ENCODE measurements at places on chromosomes 7 and 10. TPM values are rescaled to one million over a fixed set of nuclear protein-coding genes. Genes with fewer than 3 reads are reported as not detected.
A peak's percentile ranks its signal among the peaks of the same experiment; 100 is the strongest.

LRWD1 gene
- 54.8 TPM for total RNA-seq

CEP55 gene
- total RNA-seq = 6.0 TPM

NACAD gene
- total RNA-seq = 0.14 TPM

WDFY4 gene
- 0.53 TPM for total RNA-seq

HACD1 gene
- 0.76 TPM for total RNA-seq

FAM13C gene
- total RNA-seq = not detected

TMEM176A gene
- 0.24 TPM for total RNA-seq

PLEKHS1 gene
- not detected for total RNA-seq

NME8 gene
- total RNA-seq = not detected

SSBP1 gene
- 326 TPM for total RNA-seq

GRCh38 chr10:16586358-16587138, 64.9 kb upstream of the C1QL3 start:
- DNase-seq = no peak

DNA sequence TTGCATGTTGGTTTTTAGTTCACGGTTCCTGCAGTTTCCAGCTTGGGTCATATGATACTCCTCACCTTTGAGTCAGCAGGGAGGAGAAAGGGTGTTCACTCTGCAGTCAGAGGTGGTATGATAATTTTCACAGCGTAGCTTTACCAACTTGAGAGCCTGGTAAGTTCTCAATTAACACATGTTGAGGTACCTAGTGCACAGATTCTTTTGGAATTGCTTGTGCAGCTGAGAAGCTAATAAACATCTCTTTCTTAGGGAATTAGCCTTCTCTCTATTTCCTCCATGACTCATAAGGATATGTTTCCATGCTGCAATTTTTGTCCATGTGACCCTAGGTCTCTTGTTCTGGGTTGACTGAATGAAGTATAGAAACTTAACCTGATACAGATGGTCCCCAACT, 166.6 kb downstream of the KIF20B start:
- DNase-seq = no peak

- DNase-seq = no peak
These were observed 21.7 kb downstream of the IMPDH1 start for GRCh38 chr7:128388145-128388485.

DNA sequence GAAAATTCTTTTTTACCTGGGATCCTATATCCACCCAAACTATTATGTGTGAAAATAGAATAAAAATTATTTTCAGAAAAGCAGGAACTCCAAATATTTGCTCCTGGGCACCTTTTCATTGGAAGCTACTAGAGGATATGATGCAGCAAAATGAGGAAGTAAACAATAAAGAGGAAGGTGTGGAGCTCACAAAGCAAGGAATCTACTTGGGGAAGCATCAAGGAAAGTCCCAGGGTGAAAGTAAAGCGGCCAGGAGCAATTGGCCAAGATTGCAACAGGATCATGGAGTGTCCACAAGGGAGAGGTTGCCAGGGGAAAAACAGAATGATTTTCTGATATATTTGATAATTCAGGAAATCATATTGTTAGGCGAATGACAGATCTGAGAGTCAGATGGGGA, 80.8 kb downstream of the CARD11 start:
- no peak for DNase-seq

DNA sequence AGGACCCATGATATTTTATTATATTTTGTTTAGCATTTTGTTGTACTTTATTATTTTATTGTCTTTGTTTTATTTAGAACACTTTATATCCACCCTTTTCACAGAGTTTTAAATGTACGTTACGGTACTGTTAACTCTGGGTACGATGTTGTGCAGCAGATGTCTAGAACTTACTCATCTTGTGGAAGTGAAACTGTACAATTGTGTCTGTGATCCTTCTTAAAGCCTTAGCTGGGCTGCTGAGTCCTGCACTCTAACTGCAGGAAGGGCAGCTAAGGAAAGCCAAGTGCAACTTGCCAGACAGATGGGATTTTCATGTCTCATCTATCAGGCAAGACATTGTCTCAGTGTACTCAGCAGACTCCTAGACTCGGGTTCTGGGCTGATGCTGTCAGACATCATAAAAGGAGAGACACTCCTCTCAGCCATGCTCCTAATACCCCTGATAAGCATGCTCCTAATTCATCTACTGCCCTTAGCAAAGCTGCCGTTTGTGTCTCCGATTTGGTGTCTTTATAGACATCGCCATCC, 14.6 kb upstream of the INSYN2A start:
- DNase-seq = no peak

DNA sequence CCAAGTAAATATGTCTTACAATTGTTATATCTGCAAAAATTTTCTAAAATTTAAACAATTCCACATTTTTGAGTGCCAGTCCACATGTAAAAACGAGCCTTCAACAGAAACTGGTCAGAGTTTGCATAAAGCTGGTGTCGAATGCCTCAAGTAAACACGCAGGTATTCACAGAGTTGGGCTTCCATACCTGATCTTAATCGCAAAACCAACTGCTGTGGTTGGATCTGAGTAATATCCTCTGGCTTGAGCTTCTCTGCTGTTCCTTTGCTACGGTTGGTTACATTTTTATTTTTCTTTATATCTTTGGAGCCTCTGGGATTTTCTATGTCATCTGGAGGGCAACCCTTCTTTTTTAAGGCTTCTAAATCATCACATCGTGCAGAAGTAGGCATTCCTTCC, 28.4 kb downstream of the ITGB1 start:
- DNase-seq = no peak

DNA sequence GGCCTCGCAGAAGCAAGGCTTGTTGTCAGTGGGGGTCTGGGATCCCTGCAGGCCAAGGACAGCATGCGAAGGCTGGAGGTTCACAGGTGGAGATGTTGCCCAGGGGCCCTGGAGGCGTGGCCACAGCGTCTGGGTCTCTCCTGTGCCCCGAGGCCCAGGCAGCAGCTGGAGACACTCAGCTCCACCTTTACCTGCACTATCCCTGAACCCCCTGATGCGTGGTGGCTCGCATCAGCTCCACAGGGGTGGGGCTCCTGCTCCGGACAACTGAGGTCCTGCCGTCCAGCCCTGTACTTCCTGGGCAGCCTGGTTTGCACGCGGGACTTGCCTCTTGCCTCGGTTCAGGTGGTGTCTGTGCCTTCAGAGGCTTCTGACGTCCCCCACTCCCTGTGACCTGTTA, 54.6 kb upstream of the ZNF32 start:
- no peak for DNase-seq

DNA sequence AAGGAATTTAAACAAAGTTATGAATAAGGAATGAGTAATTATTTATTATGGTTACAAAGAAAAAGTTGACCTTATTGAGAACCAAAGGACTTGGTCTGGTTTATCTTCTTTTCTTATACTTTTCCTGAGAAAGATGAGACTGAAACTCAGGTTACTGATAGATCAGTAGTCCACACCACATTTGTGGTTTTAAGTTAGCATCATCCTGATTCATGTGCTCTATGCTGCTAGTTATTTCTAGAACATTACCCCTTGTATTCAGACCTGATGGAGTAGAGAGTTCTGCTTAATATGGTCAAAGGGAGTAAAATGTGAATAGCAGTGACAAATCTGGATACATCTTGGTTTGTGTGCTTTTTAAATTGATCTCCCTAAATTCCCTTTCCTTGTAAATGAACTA, 63.8 kb downstream of the FOXP2 start:
- no peak for DNase-seq

DNA sequence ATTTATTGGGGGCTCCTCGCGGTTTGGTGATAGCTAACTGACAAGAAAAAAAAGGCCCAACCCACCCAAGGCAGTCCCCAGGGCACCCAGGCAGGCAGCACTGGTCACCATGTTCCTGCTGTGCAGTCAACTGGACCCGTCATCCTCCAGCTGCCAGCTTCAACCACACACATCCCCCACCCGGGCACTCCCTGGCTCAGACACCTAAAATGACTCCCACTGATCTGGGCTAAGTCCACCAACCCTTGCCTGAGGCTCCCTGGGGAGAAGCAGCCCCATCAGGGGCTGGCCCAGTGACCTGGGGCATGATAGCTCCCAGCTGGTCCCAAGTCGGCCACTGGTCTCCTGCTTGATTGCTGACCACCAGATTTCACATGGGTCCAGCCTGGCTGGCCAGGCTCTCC, 161.8 kb downstream of the NRF1 start:
- no peak for DNase-seq

DNA sequence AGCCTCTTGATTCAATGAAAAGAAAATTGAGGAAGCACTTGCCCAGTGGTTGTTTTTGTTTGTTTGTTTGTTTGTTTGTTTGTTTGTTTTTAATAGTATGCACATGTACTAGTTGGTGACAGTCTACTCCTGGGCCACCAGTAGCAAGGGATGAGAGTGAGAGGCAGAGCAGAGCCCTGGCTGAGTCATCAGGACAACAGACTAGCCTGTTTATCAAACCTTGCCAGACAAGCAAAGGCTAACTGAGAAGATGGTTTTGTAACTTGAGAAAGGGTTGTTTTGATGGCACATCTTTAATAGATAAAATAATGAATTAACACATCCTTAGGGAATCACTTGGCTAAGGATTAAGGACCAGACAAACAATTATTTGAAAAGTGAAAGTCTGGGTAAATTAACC, 78.1 kb downstream of the INHBA start:
- no peak for DNase-seq

DNA sequence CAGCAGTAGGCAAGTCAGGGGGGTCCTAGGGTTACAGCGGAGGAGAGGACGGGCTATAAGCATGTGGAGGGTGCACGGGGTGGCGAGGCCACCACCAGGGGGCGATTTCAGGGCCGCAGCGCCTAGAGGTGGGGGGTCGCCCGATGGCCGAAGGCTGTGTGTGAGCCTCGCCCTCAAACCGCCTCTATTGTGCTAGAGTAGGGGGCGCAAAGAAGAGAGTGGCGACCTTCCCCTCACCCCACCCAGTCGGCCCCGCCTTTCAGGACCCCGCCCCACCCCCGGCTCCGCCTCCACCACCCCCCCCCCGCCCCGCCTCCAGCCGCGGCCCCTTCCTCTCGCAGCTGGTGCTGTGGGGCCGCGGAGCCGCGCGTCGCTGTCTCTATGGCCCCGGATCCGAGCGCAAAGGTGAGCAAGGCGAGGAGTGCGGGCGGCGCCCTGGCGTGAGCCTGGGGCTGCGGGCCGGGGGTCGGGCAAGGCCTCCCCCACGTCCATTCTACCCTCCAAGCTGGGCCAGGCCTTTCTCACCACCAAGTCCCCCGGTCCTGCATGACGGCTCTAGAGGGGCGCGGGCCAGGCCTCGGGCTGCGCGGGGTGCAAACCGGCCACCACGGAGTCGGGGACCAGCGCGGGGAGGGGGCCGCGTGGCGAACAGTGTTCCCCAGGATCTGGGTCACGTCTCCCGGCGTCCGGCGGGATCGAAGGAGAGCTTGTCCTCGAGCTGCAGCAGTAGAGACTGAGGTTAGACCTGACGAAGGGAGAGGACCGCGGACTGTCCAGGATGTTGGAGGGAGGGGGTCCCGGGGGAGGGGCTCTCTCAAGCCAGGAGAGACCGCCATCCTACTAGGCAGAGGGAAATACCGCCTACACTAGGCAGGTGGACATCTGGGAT, at the start of gene SEMA4G:
SEMA4G (plus strand) TSS at position 318 of the 889 bp plus-strand sequence. CDS start 3,409 bp downstream, outside the sequence.
- peak; percentile 41 for DNase-seq

GRCh38 chr10:131812736-131813604, 87.8 kb upstream of the PPP2R2D start:
- DNase-seq = no peak

- DNase-seq = no peak
These were observed 180.5 kb downstream of the NRP1 start for GRCh38 chr10:33153968-33154327.

- no peak for DNase-seq
These were observed 11.1 kb upstream of the CPA1 start for GRCh38 chr7:130369110-130369711.
